ENCODE measurements at places on chromosomes 2 and 18.

DNA sequence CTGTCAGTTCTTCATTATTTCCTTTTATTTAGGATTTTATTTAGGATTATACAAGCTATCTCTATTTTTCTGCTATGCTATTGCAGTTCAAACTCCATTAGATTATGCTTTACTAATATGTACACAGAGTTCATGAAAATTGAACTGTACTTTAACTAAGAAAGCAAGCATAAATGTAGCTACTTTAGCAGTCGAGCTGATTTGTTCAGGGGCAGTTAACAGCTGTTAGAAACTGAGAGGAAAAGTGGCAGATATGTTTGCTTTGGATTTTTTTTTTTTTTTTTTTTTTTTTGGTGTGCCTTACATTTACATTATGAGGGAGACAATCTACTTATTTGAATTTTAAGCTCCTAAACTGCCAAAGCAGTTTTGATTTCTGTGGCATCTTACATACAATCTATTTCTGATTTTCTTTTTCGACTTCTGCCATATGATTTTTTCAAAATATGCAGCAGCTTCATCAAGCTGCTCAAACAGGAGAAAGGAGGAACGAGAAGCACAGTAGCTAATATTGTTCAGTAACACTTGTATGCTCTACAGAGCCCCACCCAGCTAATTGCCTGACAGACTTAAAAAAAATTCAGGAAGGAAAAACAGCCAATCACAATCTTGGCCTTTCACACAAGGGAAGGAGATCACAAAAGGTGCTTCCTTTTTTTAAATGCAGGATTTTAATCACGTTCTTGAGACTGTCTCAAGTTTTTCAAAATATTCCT, 233.4 kb upstream of the SIX3 start:
- DNase-seq, result no peak

GRCh38 chr2:14015113-14015630, 617.3 kb upstream of the LRATD1 start:
- no peak for DNase-seq

GRCh38 chr18:55407774-55408535, 180.0 kb downstream of the TCF4 start:
- DNase-seq, result no peak

- no peak for DNase-seq
Observed at GRCh38 chr2:238424313-238424700, 2.4 kb upstream of the ASB1 start.

DNA sequence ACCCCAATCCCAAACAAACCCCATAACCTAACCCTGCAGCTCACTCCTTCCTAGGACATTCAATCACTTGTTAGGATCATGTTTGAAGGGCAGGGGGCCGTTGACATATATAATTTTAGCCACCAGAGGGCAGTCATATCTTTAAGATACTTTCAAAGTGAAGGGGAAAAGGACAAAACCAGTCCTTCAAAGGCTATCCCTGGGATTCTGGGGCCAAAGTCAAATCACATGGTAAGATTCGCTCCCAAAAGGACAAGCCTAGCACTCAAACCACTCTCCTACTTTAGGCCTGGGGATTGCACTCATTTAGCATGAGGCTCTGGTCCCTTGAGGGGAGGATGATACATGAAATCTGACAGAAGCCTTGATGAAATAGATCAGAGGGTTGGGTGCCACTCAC, 44.6 kb downstream of the HAUS1 start:
- peak; percentile 15 for DNase-seq

DNA sequence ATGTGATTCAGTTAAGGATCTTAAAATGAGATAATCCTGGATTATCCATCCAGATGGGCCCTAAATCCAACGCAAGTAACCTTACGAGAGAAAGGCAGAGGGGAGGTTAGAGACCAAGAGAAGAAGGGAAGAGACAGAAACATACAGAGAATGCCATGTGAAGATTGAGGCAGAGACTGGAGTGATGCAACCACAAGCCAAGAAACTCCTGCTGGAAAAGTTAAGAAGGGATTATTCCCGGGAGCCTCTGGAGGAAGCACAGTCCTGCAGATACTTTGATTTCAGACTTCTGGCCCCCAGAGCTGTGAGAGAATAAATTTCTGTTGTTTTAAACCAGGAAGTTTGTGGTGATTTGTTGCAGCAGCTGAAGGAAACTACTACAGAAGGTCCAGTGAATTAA, 992.7 kb downstream of the BCL11A start:
- DNase-seq, result no peak

DNA sequence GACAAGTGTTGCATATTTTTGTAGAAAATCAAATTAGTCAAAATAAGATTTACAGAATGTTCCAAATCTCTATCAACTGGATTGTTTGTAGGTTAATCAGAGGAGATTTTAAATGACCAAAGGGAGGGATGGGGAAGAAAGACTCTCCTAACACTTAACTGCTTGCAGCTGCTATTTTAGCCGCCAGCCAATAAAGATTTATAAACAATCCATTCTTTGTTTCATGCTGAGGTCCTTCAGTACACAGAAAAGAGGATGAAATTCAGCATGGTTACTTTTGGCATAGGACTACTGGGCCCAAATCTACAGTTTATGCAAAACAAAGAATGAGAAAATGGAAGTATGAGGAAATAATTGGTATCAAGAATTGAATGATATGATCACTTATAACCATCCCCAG, 86.4 kb upstream of the FN1 start:
- DNase-seq, result no peak

DNA sequence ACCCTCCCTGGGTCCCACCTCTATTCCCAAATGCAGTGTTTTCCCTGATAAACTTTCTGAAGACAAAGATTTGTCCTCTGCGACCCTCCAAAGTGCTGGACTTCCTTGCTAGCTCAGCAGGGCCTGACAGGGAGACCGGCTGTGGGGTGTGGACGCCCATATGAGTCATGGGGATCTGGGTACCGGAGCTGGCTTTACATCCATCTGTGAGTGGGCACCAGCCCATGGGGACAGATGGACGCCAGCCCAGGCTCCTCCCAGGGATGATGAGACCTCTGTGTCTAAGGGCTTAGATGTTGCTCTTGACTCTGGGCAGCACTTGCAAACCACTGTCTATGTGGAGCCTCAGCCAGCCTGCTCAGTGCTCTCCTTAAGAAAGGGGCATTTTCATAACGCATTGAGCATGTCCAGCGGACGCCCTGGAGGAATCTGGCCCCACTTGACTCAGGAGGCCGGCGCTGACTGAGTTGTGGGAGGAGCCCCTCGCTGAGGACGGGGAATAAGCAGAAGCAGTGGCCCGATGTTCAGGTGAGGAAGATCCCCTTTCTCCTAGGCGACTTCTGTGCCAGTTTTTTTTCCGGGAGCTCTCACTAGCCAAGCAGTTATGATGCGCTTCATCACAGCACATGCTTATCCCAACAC, 229.4 kb upstream of the MYT1L start:
- DNase-seq, result no peak

GRCh38 chr2:216571178-216571908, 61.9 kb upstream of the IGFBP2 start:
- DNase-seq, result no peak

GRCh38 chr2:232350804-232351685, 27.5 kb upstream of the ALPP start:
- no peak for DNase-seq

DNA sequence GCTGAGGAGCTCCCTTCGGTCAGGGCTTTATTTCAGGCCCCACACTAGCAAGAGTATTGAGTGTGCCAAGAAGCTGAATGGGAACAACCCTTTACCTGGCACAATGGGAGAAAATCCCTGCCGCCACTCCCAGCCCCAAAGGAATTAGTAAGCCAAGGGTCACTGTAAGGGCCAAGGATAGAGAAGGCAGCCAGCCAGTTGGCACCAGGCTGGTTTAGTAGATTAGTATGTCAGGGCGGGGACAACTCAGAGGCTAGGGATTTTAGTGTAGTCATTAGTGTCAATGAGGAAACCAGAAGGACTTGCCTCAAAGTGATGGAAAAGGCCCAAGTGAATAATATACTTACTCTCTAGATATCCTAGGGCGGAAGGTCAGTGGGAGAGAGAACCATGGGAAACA, 34.9 kb upstream of the CYP26B1 start:
- DNase-seq, result no peak

- no peak for DNase-seq
Observed at GRCh38 chr2:173107629-173108022, 32.0 kb downstream of the MAP3K20 start.

DNA sequence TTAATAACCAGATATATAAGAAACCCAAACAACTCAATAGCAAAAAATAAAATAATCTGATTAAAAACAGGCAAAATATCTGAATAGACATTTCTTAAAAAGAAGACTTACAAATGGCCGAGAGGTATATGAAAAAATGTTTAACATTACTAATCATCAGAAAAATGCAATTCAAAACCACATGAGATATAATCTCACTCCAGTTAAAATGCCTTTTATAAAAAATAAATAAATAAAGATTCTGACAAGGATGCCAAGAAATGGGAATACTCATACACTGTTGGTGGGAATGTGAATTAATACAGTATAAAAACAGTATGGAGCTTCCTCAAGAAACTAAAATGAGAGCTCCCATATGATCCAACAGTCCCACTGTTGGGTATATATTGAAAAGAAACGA, 33.9 kb upstream of the BMP10 start:
- DNase-seq, result no peak

DNA sequence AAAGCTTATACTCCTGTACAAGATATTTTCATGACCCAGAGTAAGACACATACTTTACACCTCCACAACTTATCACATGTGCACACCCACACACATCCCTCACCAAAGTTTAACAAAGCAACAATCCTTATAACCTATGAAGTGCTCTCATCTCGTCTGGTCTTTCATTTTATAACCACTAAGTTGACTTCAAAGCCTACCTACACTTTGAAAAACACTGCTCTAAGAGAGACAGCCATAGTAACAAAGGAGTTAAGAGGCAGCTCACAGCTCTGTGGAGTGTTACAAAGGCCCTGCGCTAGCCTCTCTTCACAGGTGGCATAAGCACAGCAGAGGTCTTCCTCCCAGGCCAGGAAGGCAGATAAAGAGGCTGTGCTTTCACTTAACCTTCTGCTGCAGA, 69.7 kb upstream of the TMEM200C start:
- no peak for DNase-seq

- no peak for DNase-seq
Observed at GRCh38 chr2:71683070-71683469, 229.7 kb downstream of the DYSF start.

DNA sequence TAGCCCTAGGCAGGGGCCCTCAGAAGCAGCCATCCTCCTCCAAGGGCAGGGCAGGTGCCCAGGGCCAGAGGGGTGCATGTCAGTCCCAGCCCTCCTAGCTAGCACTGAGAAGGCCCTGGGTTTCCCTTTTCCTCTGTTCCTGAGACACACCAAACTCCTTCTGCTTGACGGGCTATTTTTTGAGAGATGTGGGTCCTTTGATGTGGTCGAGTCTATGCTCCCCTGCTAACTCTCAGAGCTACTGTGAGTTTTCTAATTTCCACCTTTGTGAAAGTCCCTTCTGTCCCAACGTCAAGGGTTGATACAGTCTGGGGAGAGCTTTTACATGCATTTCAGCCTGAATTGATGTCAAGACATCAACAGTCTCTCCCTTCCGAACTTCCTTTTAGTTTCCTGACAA, 51.4 kb downstream of the TRPM8 start:
- no peak for DNase-seq

- DNase-seq, result no peak
Observed at GRCh38 chr18:35835366-35835765, 137.1 kb upstream of the RMP24 start.

GRCh38 chr2:16647992-16648617, 17.5 kb downstream of the CYRIA start:
- no peak for DNase-seq

DNA sequence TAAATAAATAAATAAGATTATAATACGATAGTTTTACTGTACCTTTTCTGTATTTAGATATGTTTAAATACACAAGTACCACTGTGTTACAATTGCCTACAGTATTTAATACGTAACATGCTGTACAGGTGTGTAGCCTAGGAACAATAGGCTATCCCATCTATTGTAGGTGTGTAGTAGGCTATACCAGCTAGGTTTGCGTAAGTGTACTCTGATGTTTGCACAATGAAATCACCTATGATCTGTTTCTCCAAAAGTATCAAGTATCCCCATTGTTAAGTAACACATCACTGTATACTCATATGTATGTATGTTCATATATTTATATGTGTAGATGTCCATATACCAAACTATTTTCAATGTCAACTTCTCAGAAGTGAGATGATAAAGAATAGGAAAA, 118.2 kb upstream of the RND3 start:
- no peak for DNase-seq

- DNase-seq, result no peak
Observed at GRCh38 chr18:69957747-69958146, 10.1 kb upstream of the CD226 start.

DNA sequence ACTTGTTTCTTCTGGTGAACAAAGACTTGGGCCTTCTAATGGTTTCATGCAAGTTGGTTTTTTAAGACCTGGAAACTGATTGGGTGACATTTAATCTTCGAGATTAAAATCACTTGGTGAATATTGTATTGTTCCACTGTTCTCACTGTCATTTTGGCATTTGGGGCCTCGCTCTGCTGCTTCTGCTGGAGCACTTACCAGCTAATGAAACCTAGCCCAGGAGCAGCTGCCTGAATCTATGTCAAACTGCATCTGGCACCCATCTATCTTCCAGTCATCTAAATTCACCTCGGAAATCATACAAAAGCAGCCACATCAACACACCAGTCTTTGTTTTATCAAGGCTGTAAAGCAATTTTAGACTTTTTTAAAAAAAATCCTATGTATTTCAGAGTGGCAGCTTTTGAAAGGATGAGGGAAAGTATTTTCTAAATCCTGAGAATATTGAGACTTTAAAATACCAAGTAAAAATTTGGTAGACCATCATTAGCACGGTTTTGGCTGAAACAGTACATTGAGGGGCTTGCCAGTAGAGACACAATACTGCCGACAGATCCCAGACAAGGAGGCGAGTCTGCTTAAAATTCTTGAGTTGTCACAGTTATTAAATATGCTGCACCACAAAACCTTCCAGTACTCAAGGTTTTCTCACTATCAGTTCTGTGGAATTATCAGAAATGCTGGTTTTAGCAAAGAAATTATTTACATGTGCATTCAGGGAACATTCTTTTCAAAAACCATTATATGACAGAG, 26.1 kb upstream of the SERTAD2 start:
- DNase-seq, result no peak

Data from uterus (tissue), 4 donors.